Stimulated activated naive CD8-positive, alpha-beta T cell treated with anti-CD3 and anti-CD28 coated beads, Interleukin-15, amount 100 ng/mL, for 72 hours (primary cell): ENCODE measurements at places on chromosomes 12 and 14.

GRCh38 chr14:75578786-75579337 lies 442 bp downstream of the FLVCR2 start:
- no peak for DNase-seq

- DNase-seq: peak; percentile 76
These were observed at the start of gene DGKA for GRCh38 chr12:55930771-55931316. DGKA (plus strand) TSS chr12:55931162; CDS start chr12:55936504, 5,342 bp downstream.

DNA sequence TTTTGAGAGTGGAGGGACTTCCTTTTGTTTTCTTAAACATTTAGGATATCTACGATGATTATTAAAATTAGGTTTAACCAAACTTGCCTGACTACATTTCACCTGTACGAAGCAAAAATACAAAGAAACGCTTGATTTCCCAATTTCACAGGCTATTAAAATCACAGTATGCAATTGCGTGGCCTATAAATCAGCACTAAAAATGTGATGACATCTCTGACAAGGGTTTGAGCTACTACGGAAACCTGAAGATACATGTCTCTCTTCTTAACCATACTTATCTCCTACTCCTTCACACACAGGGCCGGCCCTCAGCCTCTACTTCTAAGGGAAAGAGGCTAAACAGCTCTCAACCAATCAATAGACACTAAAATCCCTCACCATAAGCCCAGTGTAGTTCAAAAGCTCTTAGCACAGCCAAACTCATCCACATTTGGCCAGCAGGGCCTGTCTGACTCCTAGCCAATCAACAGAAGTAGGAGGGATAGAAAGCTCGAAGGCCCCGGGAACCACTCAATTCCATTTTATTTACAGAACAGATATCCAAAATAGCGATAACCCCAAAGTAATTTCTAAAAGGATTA lies 137.3 kb downstream of the FOXN3 start:
- no peak for DNase-seq

GRCh38 chr12:88338486-88338885 lies 196.4 kb downstream of the TMTC3 start:
- DNase-seq: no peak

GRCh38 chr12:128753438-128753837 lies 70.3 kb downstream of the SLC15A4 start:
- no peak for DNase-seq
